ENCODE measurements at places on chromosomes 7 and 10.
A peak's percentile ranks its signal among the peaks of the same experiment; 100 is the strongest.

GRCh38 chr10:125555267-125555666, 127.7 kb downstream of the TEX36 start:
- no peak for DNase-seq
- H3K27ac ChIP-seq, result no peak overlapping the region
- no peak overlapping the region for H3K4me3 ChIP-seq

DNA sequence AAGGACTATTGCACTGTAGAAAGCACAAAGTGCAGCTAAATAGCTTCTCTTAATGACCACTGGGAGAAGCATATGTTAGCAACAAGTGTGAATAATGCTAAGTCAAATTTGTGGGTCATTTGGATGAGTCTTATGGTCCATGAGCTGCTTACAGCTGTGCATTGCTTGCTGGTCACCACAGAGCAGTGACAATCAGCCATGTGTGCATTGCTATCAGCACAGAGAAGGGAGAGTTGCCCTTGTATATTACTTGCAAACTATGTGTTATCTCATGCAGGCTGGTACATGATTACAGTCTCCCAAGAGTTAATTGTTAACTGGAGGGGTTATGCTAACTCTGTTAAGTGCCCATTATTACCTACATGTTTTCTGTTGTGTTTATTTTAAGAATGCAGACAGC, 25.7 kb downstream of the MRPS33 start:
- no peaks in the 10 kb centered on the region for H3K27me3 ChIP-seq
- no peaks in the 10 kb centered on the region for H3K36me3 ChIP-seq
- H3K4me1 ChIP-seq, result no peaks in the 10 kb centered on the region
- DNase-seq, result no peak
- H3K27ac ChIP-seq, result no peak overlapping the region
- no peak overlapping the region for H3K4me3 ChIP-seq

- no peaks in the 10 kb centered on the region for H3K36me3 ChIP-seq
- H3K27me3 ChIP-seq, result no peaks in the 10 kb centered on the region
- no peaks in the 10 kb centered on the region for H3K4me1 ChIP-seq
- no peak overlapping the region for H3K4me3 ChIP-seq
Measured at GRCh38 chr10:82932451-82932850, 1057.5 kb downstream of the NRG3 start.

- no peak for DNase-seq
- H3K4me1 ChIP-seq, result peaks cover 27% of the 10 kb centered on the region
- peak overlapping the region; percentile 34 for H3K27ac ChIP-seq
- no peaks in the 10 kb centered on the region for H3K27me3 ChIP-seq
Measured at GRCh38 chr10:18649364-18649959, 1.9 kb downstream of the NSUN6 start.

DNA sequence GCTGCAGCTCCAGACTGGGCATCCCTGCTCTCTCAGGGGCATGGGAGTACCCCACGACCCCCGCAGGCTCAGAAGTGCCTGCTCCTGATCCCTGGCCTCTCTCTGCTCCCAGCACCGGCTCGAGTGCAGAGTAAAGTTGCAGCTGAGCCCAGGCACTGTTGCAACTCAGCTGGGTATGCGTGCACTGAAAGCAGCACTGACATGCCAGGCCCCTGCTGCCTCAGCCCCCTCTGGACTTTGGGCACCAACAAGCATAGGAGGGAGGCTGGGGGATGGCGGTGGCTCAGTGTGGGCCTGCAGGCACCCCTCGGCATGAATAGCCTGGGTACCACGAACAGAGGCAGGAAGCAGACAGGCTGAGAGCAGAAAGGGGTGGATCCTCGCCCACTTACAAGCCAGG, 295.3 kb downstream of the GRM8 start:
- no peak overlapping the region for H3K4me3 ChIP-seq
- H3K36me3 ChIP-seq, result no peaks in the 10 kb centered on the region
- H3K27ac ChIP-seq, result no peak overlapping the region
- no peaks in the 10 kb centered on the region for H3K4me1 ChIP-seq

DNA sequence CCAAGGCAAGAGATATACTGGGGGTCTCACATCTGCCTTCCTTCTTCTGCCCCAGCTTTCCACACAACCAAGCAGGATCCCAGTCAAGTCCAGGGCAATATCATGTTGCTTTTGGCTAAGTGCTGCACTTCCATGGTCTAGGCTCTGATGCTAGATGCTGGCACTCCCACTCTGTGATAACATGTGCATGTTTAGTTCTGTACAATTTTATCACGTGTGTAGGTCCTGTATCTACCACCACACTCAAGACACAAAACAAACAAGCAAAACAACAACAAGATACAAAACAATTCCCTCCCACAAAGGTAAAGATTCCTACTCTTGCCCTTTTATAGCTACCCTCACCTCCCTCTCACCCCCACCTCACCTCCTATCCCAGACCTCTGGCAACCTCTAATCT, 105.6 kb upstream of the HABP2 start:
- H3K4me1 ChIP-seq, result no peaks in the 10 kb centered on the region
- H3K4me3 ChIP-seq, result no peak overlapping the region
- no peak overlapping the region for H3K27ac ChIP-seq
- no peaks in the 10 kb centered on the region for H3K36me3 ChIP-seq

DNA sequence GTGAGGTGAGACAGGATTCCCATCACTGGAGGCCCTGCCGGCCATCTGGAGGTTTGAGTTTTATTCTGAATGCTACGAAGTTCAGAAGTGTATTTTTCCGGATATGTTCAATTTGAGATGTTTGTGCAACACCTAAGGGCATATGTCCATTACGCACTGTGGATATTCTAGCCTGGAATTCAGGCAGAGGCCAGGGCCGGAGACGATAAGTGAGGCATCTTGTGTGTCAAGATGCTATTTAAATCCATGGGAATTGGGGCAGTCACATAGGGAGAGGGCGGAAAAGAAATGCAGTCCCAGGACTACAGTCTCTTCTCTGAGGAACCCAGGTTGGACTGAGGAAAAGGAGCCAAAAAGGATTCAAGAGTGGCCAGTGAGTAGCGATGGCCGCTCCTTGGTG, 1.9 kb upstream of the SUV39H2 start:
- peak overlapping the region; percentile 96 for H3K4me3 ChIP-seq
- H3K27me3 ChIP-seq, result no peaks in the 10 kb centered on the region
- H3K36me3 ChIP-seq, result peaks cover 20% of the 10 kb centered on the region
- peaks cover 37% of the 10 kb centered on the region for H3K4me1 ChIP-seq
- DNase-seq, result no peak
- H3K27ac ChIP-seq, result no peak overlapping the region

GRCh38 chr7:1609023-1609422, 39.2 kb upstream of the PSMG3 start:
- no peaks in the 10 kb centered on the region for H3K36me3 ChIP-seq
- peaks cover 3% of the 10 kb centered on the region for H3K4me1 ChIP-seq
- no peak overlapping the region for H3K27ac ChIP-seq
- peaks cover 2% of the 10 kb centered on the region for H3K27me3 ChIP-seq
- H3K4me3 ChIP-seq, result no peak overlapping the region

GRCh38 chr10:18044976-18045720, 93.4 kb downstream of the SLC39A12 start:
- no peaks in the 10 kb centered on the region for H3K4me1 ChIP-seq
- no peak for DNase-seq
- no peak overlapping the region for H3K27ac ChIP-seq
- no peaks in the 10 kb centered on the region for H3K36me3 ChIP-seq

DNA sequence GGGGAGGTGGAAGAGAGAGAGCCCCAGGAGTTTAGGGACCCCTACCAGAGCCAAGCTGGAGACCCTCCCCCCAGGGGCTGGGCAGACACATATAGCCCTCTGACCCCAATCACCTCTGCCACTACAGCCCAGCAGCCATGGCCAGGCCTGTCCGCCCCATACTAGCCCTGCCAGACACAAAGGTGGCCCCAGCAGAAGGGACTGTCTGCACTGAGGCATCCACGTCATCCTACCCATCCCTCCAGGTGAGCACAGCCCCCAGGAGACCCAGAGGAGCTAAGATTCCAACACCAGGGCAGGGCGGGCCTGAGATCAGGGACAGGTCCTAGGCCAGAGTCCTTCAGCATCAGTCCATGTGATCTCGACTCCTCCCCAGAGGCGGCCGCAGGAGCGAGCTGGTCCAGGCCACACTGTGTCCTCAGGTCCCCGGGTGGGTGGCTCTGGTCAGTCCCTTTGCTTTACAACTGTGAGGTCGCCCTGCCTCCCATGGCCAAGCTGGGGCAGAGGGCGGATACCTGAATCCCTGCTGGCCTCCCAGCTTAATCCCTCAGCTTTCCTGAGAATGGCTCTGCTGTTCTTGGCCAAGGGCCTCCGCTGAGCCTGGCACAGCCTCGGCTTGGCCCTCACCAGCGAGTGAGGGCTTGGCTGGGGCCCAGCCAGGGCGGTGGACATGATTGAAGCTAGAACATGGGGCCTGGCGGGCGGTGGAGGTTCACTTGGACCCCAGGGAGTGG, 14.3 kb upstream of the ELN start:
- H3K4me3 ChIP-seq, result no peak overlapping the region
- H3K4me1 ChIP-seq, result no peaks in the 10 kb centered on the region
- H3K27ac ChIP-seq, result no peak overlapping the region
- no peak for DNase-seq
- H3K27me3 ChIP-seq, result peaks cover 3% of the 10 kb centered on the region
- H3K36me3 ChIP-seq, result no peaks in the 10 kb centered on the region

GRCh38 chr7:28266402-28266801, 85.8 kb upstream of the JAZF1 start:
- no peak overlapping the region for H3K4me3 ChIP-seq
- peaks cover 8% of the 10 kb centered on the region for H3K4me1 ChIP-seq
- peaks cover 39% of the 10 kb centered on the region for H3K27me3 ChIP-seq
- H3K36me3 ChIP-seq, result no peaks in the 10 kb centered on the region
- no peak overlapping the region for H3K27ac ChIP-seq

GRCh38 chr10:26555719-26556368, 117.7 kb downstream of the APBB1IP start:
- no peaks in the 10 kb centered on the region for H3K27me3 ChIP-seq
- H3K4me3 ChIP-seq, result no peak overlapping the region
- H3K36me3 ChIP-seq, result peaks cover 51% of the 10 kb centered on the region
- H3K27ac ChIP-seq, result peak overlapping the region; percentile 72
- H3K4me1 ChIP-seq, result peaks cover 12% of the 10 kb centered on the region

- no peaks in the 10 kb centered on the region for H3K36me3 ChIP-seq
- no peak overlapping the region for H3K27ac ChIP-seq
- peak overlapping the region; percentile 27 for H3K4me3 ChIP-seq
- DNase-seq, result no peak
Measured at GRCh38 chr10:71962901-71963300, 1.3 kb upstream of the CHST3 start.

DNA sequence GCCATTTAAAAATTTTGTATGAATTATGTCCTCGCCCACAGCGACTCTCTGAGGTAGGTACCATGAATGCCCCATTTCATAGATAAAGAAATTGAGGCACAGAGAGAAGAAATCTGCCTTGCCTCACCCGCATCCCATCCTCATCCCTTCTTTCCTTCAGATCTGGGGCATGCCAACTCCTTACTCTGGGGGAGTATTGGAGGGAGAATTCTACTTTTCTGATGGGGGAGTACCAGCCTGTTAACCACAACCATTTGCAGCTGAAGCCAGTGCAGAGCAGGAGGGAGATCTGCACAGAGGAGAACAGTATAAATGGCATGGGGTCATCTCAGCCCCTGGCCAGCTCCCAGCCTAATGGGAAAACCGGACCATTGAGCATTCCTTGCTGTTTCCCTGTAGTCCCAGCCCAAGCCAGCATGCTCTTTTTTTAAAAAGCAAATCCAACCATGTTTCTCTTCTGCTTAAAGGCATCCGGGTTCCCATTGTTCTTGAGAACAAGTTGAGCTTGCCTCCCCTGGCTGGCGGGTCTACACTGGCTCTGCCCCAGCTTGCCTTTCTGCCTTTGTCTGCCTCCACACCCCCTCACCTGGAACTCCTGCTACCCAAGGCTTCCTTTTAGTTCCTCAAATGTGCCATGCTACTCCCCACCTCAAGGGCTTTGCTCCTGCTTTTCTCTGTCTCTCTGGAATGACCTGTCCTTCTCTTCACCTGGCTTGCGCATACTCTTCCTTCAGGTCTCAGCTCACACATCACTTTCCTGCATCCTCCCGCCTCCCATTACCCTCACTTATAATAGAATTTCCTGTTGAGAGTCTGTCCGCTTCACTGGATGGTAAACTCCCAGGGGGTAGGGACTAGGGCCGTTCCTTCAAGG, 8.8 kb upstream of the ZNF503 start:
- peaks cover 59% of the 10 kb centered on the region for H3K27me3 ChIP-seq
- no peak overlapping the region for H3K27ac ChIP-seq
- peaks cover 10% of the 10 kb centered on the region for H3K4me1 ChIP-seq

GRCh38 chr10:43594944-43595589, 11.2 kb upstream of the ZNF485 start:
- H3K4me3 ChIP-seq, result peak overlapping the region; percentile 48
- peak overlapping the region; percentile 66 for H3K27ac ChIP-seq
- peaks cover 1% of the 10 kb centered on the region for H3K36me3 ChIP-seq
- H3K27me3 ChIP-seq, result no peaks in the 10 kb centered on the region
- peak; percentile 70 for DNase-seq
- peaks cover 26% of the 10 kb centered on the region for H3K4me1 ChIP-seq

- peak overlapping the region; percentile 88 for H3K27ac ChIP-seq
- H3K27me3 ChIP-seq, result no peaks in the 10 kb centered on the region
- DNase-seq, result no peak
- H3K4me3 ChIP-seq, result no peak overlapping the region
- peaks cover 29% of the 10 kb centered on the region for H3K4me1 ChIP-seq
Measured at GRCh38 chr7:32586291-32587221, 91.3 kb downstream of the AVL9 start.

DNA sequence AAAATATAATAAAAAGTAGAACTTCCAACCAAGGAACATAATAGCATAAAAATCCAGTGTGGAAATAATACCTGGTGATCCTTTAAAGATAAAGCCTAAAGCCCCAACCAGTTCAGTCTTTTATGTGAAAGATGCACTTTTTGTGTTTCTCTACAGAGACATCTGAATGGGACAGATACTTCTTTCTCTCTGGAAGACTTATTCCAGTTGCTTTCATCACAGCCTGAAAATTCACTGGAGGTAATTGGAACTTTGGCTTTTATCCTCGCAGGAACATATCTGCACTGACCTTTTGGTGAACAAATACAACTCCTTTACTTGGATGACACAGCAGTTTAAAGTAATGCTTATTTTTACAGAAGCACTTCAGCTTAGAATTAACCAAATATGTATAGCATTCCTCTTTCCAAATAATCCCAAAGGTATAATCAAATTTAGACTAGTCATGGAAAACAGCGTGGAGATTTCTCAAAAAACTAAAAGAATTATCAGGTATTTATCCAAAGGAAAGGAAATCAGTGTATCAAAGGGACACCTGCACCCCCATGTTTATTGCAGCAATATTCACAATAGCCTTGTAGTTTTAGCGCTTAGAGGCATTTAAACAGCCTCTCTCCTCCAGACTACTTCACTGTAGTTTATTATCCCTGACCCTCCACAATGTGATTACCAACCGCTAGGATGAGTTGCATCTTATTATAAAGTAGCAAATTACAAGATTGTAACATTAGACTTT, 16.8 kb downstream of the HNRNPA2B1 start:
- peaks cover 75% of the 10 kb centered on the region for H3K36me3 ChIP-seq
- peaks cover 63% of the 10 kb centered on the region for H3K4me1 ChIP-seq

Measured in activated CD8-positive, alpha-beta T cell treated with anti-CD3 and anti-CD28 coated beads for 36 hours (primary cell).